ENCODE measurements at places on chromosomes 5 and 9.

- no peak for DNase-seq
These were observed 97.7 kb upstream of the HCN1 start for GRCh38 chr5:45793638-45794532.

GRCh38 chr5:132962429-132963021, 909 bp downstream of the AFF4 start:
- DNase-seq: no peak

- no peak for DNase-seq
These were observed 109.0 kb downstream of the GNAQ start for GRCh38 chr9:77922591-77922990.

GRCh38 chr9:101443364-101443771, 7.8 kb upstream of the ALDOB start:
- no peak for DNase-seq

DNA sequence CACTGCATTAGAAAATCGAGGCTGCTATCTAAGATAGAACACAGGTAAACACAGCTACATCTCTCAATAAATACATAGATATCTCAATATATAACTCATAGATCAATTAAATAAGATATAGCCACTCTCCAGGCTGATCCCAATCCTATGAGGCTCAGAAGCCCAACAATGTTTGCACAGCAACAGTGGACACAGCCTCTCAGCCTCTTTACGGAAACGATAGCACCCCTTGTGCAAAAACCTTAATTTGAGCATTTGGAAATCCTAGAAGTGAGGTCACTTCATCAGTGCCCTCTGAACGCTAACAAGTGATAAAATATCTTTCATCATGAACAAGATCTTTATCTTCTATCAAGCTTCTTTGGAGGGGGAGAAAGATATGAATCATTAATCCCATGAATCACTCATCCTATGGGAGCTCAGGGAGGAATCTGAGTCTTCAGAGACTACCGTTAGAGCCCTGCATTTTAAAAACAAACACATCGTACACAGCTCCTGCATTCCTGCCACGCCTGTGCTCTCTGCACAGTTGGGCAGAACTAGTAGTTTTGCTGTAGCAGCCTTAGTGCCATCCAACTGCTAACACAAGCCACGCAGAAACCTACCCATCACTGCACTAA, 71.4 kb downstream of the MED27 start:
- no peak for DNase-seq

DNA sequence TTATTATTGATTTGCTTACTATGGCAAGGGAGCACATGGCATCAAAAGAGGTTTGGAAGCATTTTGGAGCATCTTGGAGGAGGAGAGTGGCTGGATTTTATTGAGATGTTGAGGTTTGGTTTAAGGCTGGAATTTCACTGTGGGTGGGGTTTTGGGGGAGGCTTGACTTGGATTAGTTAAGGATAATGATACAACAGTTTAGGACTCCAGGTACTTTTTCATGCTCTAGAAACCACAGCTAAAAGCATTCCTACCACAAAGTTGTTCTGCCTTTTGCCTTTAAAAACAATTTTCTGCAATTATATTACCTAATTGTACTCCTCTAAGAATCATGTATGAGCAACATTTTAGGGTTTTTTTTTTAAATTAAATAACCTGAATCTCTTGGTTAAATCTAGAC, 5.0 kb downstream of the GCNT4 start:
- no peak for DNase-seq

GRCh38 chr9:113516840-113517577, 53.5 kb downstream of the RGS3 start:
- peak; percentile 64 for DNase-seq

- no peak for DNase-seq
These were observed 60.3 kb downstream of the ADAMTS2 start for GRCh38 chr5:179284751-179285631.

- DNase-seq: no peak
These were observed 212.5 kb downstream of the DEPDC1B start for GRCh38 chr5:60487476-60487875.

- no peak for DNase-seq
These were observed 148.2 kb upstream of the RAI14 start for GRCh38 chr5:34507933-34508332.

GRCh38 chr9:134167530-134167931, 3.2 kb upstream of the RNU6ATAC start:
- no peak for DNase-seq

GRCh38 chr9:98830554-98830953, 23.1 kb downstream of the GALNT12 start:
- no peak for DNase-seq

- DNase-seq: no peak
These were observed 16.2 kb downstream of the PHF2 start for GRCh38 chr9:93592643-93593021.

GRCh38 chr5:9558319-9558965, 12.6 kb upstream of the SEMA5A start:
- DNase-seq: no peak

DNA sequence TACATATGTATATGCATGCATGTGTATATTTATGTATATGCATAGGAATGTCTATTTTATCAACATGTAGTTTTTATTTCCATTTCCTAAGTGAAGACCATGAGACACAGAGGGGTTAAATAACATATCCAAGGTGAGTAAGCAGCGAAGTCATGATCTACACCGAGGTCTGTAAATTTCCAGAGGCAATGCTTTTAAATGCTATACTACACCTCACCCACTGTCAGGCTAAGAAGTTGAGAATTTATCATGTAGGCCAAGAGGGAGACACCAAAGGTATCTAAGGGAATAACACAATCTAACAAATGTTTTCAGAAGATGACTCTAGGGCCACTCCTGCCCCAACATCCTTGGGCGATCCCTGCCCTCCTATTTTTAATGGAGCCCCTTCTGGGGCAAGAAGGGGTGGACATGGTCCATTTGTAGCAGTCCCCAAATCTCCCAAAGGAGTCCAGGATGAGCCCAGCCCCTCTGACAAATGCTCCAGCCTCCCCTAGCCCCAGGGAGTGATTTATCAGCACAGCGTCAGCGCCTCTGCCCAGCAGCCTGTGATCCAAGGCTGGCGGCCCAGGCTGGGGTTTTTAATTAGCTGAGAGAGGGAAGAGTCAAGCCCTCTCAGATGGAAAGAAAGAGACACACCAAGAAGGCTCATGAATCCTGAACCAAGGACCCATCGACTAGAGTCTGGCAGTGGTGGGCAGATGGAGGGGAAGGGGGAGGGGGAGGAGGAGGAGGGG, 339.9 kb downstream of the ASTN2 start:
- no peak for DNase-seq

GRCh38 chr9:112274600-112274999, 58.8 kb downstream of the PTBP3 start:
- no peak for DNase-seq

GRCh38 chr5:135657536-135658305, 78.9 kb upstream of the CXCL14 start:
- no peak for DNase-seq

DNA sequence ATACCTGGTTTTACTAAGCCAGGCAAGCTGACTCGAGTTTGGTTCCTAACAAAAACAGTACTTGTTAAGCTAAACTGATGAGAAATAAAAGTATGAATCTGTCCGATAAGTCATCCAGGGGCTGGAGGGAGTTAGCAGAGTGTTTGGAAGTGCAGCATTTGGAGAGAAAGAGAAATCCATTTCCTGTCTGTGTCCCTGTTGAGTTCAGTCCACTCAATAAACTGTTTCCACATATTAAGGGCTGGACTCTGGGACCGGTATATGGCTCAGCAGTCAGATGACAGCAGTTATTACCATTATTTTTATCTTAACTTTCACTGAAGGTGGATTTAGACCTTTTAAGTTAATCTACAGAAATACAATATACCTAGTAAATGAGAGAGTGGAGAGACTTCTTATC, 130.6 kb upstream of the ADRA1B start:
- DNase-seq: no peak

GRCh38 chr5:143495821-143496275, 92.4 kb upstream of the NR3C1 start:
- DNase-seq: no peak

DNA sequence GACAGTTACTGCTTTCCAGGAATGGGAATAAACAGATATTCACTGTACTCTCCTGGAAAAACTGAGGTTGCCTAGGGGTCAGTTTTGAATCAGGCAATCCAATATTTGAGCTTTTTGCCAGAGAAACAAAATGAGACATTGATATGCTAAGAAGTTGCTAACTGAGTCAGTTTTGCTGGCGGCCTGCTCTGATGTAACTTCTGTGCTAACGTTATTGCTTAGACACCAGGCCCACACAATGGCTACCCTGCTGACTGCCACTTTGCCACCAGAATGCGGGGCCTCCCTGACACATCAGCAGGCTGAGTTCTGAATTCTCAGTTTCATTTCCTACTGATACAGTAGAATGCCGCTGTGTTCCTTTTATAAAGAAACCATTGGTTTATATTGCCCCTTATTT, 18.2 kb upstream of the ZNF618 start:
- DNase-seq: no peak

DNA sequence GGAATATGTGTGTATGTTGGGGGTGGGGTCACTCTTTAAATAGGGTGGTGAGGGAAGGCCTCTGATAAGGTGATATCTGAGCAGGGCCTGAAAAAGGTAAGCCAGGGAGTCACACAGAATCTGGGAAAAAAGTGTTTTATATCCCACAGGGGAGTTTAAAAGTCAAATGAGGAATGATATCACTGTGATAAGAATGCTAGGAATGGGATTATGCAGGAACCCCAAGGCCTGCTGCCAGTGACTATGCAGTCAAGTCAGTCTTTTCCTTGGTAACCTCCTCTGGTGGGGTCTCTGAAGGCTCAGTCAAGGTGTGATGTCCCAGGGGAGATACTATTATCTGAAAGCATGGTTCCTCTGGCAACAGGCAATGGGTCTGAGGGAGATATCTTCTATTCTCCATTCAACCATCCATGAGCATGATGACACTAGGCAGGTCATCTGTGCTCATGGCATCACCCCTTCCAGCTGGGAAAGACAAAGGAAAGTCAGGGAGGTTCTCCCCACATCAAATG, 53.5 kb downstream of the GRIA1 start:
- DNase-seq: no peak

GRCh38 chr5:179322071-179323025, 22.9 kb downstream of the ADAMTS2 start:
- DNase-seq: no peak

GRCh38 chr9:83957248-83957513, 22.8 kb downstream of the HNRNPK start:
- no peak for DNase-seq

- no peak for DNase-seq
These were observed 153.4 kb upstream of the MPDZ start for GRCh38 chr9:13432904-13433303.

GRCh38 chr5:172417130-172417841, 37.0 kb downstream of the SH3PXD2B start:
- no peak for DNase-seq

DNA sequence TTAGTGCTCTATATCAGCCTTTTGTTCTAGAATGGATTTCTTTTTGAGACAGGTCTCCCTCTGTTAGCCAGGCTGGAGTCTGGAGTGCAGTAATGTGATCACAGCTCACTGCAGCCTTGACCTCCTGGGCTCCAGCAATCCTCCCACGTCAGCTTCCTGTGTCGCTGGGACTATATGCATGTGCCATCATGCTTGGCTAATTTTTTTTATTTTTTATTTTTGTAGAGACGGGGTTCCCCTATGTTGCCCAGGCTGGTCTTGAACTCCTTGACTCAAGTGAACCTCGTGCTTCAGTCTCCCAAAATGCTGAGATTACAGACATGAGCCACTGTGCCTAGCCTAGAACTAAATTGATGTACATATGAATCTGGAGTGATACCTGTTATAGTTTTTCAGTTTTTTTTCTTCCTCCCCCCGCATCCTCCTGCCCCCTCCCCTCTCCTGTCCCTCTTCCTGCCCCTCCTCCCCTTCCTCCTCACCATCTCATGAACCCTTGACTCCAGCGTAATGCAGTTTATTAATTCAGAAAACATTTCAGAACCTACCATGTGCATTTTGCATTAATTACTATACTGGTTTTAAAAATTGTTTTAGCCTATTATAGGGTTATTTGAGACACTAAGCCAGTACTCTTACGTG, 37.4 kb upstream of the TNFAIP8 start:
- no peak for DNase-seq

DNA sequence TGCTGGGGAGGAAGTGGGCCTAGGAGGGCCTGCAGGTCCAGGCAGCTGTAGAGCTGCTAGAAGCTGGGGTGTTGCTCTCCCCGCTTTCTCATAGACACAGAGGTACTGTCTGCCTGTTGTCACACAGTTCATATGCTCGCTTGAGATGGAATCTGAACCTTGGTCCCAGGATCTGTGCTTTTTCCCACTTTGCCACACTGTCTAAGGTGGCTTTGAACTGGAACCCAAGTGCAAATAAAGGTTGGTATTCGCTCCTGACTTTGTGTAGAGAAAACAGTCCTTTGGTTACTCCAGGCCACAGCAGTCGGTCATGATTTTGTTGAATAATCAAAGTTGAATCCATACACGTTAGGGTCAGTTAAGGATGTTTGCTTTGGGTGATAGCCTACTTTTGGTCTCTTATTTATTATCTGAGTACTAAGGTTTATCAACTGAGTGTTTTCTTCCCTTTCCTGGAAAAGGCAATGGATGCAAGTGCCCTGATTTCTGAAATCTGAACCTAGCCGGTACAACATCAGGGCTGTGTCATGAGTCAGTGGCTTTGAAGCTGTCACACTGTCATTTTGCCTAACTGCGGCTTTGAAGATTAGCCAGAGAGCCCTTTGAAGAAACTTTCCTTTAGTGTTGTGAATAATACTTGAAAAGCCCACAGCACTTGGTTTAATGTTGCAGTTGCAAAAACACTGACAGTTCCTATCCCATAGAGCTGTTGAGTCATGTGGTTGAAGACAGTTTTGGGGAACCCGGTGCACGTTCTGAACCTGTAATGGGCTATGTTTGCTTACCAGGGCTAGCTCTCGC, 41.3 kb downstream of the HABP4 start:
- DNase-seq: peak; percentile 10

GRCh38 chr5:2017540-2018389, 135.0 kb upstream of the IRX4 start:
- DNase-seq: peak; percentile 32

GRCh38 chr9:125784286-125785049, 37.3 kb downstream of the PBX3 start:
- DNase-seq: no peak

DNA sequence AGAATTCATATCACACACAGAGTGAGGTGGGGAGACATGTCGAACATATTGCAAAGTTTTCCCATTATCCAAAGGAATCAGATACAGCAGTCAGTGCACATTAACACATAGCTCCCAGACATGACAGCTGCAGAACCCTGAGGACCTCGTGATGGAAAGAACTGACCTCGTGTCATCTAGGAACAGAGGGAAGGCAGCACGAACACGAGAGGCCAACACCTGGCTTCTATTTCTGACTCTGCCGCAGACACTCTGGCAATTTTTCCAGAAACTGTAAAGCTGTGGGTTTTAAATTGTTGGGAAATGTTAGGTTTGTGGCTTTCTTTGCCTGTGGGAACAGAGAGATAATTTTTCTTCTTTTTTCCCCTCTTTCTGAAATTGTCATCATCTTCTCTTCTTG, 315.0 kb upstream of the PIK3R1 start:
- no peak for DNase-seq

- DNase-seq: no peak
These were observed 138.8 kb downstream of the HSD17B3 start for GRCh38 chr9:96163161-96163560.

GRCh38 chr5:172683645-172684471, 42.8 kb downstream of the NEURL1B start:
- DNase-seq: peak; percentile 24
